ENCODE measurements at places on chromosomes 12 and 14.
A peak's percentile ranks its signal among the peaks of the same experiment; 100 is the strongest.

DNA sequence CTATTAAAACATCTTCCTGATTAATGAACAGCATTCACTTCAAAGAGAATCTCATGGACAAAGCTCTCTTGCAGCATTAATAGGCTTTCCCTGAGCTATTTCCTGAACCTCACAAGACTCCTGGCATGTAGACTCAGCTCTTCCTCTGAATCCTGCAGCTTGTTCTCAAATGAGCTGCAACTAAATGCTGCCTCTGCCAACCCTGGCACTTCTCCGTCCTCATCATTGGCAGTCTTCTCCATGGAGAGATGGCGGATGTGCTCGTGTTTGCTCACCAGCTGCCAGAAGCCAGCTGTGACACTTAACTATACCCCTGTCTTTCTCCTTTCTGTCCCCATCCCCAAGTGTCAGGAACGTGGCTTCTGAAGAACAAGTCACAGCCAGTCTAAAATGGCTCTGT is 232.1 kb downstream of the FOXN3 start:
- H3K4me3 ChIP-seq, result no peak overlapping the region
- no peak for DNase-seq
- H3K4me1 ChIP-seq, result peaks cover 14% of the 10 kb centered on the region
- H3K36me3 ChIP-seq, result peaks cover 16% of the 10 kb centered on the region
- H3K27me3 ChIP-seq, result no peaks in the 10 kb centered on the region

DNA sequence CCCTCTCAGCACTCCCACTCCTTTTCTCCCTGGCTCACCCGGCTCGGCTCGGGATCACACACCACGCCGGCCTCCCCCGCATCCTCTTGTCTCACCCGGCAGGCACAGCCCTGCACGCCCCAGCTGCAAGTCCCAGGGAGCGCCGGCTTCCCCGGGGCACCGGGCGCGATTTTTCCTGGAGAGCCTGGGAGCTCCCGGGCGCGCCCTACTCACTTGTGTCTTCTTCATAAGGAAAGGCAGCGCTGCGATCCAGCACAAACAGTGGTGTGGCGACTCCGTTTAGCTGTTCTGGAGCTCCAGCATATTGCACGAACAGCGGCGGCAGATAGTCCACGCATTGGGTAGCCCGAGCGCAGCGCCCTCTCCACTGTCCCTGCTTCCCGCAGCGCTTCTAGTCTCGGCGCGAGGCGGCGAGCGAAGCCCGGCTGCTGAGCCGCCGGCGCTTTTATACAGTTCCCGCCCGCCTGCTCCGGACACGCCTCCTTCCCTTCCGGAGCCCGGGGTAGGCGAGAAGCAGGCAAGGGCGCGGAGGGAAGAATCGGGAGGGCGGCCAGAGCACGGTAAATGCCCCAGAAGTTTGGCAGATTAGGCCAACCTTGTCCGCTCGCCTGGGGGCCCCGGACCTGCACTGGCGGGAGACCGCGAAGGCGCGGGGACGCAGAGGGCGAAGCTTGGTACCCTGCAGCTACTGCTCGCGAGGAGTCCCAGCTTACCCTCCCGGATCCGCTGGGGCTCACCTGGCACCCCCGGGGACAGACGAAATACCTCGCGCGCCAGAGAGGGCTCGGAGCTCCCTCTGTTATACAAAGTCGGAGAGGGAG is at the start of gene KITLG:
Gene KITLG, minus strand, starts transcription at position 421 of the 821 bp plus-strand sequence. Its CDS starts 193 bp downstream, at position 228.
- H3K27ac ChIP-seq, result no peak within 1 kb of the TSS
- no peaks in the 10 kb centered on the region for H3K36me3 ChIP-seq
- peaks cover 6% of the 10 kb centered on the region for H3K4me1 ChIP-seq
- peak; percentile 51 for DNase-seq
- peak within 1 kb of the TSS; percentile 80 for H3K4me3 ChIP-seq
- H3K27me3 ChIP-seq, result peaks cover 55% of the 10 kb centered on the region

- H3K27me3 ChIP-seq, result peaks cover 11% of the 10 kb centered on the region
- H3K36me3 ChIP-seq, result no peaks in the 10 kb centered on the region
- no peaks in the 10 kb centered on the region for H3K4me1 ChIP-seq
- H3K4me3 ChIP-seq, result no peak overlapping the region
- no peak overlapping the region for H3K27ac ChIP-seq
- no peak for DNase-seq
Measured at GRCh38 chr14:102103062-102103695, 16.3 kb upstream of the HSP90AA1 start.

DNA sequence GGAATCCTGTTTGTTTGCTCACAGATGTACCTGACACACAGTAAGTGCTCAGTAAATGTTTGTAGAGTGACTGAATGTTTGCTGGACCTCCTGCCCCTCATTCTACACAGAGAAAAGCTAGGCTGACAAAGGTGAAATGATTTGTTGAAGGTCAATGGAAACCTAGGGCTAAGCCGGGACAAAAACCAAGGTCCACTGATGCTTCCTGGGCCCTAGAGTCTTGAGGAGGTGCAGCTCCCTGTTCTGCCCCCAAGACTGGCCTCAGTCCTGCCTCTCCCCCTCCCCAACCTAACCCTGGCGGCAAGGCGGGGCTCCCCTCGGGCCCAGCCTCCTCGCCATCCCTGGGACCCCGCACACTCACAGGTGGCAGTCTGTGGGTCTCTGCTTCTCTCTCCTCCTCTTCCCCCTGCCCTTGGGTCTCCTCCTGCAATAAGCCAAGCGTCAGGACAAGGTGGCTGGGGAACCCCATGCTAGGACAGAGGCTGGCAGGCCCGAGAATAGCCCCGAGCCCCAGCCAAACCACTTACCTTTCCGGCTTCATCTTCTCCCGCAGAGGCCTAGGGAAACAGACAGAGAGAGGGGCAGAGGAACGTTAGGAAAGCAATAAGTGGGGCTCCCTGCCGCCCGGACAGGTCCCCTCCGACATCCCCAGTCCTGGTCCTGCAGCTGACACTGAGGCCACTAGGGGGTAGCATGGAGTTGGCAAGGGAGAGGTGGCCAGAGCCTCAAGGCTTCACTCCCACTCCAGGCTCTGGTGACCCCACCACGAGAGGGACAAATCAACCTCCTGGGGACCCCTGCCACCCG is 9.3 kb downstream of the PGF start:
- peaks cover 16% of the 10 kb centered on the region for H3K4me1 ChIP-seq
- DNase-seq, result peak; percentile 77
- H3K27me3 ChIP-seq, result no peaks in the 10 kb centered on the region
- H3K36me3 ChIP-seq, result no peaks in the 10 kb centered on the region

All from activated naive CD8-positive, alpha-beta T cell treated with anti-CD3 and anti-CD28 coated beads, Interleukin-2, amount 10 ng/mL, durations not matched to agents 7 days and 5 days (primary cell).